ENCODE measurements at places on chromosomes 6 and 20.

- DNase-seq: no peak
These were observed 71.0 kb downstream of the PLAGL1 start for GRCh38 chr6:143936778-143937667.

DNA sequence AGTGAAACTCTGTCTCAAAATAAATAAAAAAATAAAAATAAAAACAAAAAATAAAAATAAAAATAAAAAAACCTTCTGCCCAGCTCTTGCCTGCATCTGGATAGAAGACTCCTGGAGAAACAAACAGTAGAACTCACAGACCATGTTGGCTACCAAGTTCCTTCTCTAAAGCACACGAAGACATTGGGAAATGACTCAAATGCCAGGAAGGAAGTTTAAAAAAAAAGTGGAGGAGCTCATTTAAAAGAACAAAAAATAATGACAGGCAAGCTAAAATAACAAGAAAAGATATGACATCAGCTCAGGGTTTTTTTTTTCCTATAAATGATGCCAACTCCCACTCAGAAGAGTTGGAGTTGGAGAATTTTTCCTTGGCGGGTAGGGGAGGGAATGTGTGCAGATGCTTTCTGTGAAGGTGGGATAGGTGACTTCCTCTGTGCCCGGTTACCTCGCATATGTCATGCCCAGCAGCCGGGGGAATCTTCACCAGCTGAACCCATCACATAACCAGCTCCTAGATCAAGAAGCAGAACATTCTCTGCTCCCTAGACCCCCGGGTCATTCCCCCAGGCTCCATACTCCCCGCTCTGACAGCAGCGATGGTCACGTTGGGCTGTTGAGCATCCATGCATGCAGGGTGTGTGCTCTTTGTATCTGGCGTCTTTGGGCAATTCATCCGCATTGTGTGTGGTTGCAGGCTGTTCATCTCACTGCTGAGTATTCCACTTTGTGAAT is 17.3 kb upstream of the CD93 start:
- DNase-seq: peak; percentile 6

DNA sequence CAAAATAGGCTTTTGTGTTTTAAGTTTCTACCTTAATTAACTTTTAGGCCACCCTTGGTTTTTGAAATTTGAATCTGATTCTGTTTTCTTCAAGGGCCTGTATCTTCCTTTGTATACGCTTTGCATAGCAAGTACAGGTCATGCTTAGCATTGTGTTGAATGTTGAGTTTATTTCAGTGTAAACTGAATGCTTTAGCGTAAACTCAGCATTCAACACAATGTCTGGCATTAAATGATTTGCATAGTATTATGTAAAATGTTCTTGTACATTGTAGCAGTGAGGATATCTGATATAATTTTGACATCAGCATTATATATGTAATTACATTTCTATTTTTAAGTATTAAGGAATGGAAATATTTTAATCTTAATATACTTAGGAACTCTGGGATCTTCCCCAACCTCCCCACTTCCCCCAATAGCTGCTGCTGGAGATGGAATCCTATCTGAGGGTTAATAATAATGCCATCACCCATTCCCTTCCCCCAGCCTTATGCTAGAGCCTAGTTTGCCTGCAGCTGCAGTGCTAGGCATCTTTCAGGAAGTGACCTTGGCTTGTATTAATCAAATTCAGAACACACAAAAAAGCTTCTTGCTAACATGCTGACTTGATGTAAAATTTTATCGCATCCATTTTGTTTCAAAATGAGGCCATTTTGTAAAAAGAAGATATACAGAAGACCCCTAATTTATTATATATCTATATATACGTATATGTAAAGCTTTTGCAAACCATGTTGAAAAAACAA is 73.1 kb downstream of the NCOA3 start:
- DNase-seq: no peak

DNA sequence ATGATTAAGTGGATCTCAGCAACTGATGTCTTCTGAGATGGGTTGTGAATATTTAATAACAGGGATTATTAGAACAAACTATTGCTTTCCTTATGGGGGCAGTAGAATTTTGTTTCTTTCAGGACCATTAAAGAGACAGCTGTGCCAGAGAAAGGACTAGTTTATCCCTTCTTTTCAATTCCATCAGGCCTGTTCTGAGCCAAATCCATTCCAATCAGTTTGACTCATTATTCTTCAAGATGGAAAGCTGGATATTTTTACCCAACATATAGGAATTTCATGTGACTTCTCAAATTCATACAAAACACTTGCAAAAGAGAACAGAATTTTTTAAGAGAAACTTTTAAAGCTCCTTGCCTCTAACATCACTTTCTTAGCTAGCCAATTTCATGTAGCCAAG is 722.0 kb upstream of the FLRT3 start:
- DNase-seq: no peak

DNA sequence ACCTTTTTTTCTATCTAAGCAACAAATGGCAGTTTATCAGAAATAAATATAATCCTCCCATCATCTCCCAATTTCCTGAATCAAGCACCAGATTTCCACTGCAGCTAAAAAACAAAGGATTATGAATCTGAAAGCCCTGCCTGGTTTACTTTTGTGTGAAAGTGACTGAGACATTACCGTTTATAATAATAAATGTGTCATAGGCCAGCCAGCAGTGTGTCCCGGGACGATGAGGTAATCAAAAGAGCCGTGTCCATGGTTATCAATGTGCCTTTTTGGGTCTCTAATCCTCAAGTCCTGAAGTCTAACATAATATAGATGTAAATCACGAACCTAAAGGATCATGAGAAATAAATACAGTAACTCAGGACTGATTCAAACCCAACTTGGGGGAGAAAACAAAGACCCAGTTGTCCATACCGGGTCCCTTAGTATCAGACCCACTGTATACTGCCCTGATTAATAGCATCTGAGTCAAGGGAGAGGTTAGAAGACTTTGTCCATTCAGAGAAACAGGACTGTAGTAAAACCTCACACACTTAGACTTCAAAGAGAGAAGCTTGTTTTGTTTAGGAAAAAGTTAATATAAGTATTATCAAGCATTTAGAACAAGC is 149.1 kb downstream of the SASH1 start:
- DNase-seq: no peak

DNA sequence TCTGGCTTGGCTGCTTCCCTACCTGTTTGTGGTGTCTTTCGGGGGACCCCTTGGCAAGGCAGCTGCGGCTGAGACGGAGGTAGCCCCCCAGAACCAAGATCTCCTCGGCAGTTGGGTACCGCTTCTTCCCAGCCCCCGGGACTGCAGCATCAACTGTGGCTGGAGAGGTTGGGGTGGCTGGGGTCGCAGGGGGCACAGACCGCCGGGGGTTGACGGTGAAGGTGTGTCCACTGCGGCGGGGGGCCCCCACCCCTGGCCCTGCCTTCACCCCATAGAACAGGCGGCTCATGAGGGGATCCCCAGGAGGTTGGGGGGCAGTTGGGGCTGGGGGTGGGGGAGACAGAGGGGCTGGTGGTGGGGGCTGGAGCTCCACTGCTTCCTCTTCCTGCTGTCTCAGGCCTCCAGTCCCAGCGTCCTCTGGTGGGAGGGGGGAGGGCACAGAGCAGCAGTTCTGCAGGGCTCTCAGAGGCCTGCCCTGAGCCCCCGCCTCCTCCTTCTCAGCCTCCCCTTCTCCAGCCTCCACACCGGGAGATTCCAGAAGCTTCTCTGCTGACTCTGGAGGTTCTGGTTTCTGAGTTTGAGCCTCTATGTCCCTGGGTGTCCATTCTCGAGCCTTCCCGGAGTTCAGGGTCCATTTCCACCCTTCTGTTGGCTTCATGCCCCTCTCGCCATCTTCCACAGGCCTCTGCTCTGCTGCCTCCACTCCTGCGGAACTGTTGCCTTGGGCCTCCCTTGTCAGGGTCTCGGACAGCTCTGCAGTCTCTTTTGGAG is 1.9 kb downstream of the PPP1R18 start:
- no peak for DNase-seq

DNA sequence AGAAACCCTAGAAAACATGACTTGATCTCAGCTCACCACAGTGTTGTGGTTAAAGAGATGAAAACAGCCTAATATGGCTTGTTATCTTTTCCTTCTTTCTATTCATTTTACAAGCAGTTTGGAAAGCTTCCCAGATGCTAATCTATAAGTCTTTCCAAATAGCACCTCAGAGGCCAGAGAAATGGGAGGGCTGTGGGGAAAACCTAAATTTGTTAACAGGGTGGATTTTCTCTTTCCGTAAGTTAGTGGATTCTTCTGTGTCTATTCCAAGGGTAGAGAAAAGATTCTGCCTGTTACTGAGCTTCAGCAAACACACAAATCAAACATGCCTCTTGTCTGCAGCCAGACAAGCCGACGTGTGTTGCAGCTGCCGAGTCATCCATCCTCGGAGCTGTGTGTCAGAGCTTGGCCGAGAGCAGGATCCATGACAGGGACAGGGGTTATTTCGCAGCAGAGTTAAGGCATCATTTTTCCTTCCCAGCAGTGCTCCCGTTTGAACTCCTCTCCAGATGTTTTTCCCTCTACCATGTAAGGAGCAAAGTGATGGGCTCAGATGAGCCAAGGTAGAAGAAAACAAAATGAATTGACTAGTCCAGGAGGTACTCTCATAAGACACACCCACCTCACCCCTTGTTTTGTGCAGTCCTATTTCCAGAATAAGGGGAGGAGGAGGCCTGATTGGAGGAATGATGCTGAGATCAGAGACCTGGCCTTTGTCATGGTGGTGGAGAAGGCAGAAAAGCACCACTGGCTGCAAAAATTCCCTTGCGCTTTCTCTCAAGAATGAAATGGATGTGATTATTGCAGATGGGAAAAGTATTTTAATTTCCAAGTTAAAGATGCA is 560.0 kb downstream of the C6orf118 start:
- no peak for DNase-seq

GRCh38 chr20:64220420-64220819 is 35.1 kb upstream of the PCMTD2 start:
- no peak for DNase-seq

- no peak for DNase-seq
These were observed 193.1 kb upstream of the SIM1 start for GRCh38 chr6:100657678-100658330.

DNA sequence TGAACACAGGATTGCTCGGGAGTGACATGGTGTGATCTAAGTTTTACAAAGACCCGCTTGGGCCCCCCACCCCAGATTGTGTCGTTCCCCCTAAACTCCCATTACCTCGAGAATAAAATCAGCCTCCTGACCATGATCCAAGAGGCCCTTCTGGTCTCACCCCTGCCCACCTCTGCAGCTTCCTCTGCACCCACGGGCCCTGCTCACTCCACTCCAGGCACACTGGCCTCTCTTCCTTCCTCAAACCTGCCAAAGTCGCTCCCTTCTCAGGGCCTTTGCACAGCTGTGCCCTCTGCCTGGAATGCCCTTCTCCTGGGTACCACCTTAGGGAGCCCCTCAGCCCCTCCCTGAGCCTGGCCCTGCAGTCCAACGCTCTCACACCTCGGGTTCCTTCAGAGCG is 17.9 kb downstream of the TGM2 start:
- no peak for DNase-seq

DNA sequence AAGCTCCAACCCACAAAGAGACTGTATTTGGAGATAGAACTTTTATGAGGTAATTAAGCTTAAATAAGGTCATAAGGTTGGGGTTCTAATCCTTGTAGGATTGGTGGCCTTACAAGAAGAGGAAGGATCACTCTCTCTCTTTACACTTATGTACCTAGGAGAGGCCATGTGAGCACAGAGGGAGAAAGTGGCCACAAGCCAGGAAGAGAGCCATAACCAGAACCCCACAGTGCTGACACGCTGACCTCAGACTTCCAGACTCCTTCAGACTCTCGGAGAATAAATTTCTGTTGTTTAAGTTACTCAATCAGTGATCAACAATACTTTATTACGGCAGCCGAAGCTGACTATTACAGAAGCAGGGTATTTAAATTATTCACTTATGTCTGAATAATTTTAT is 430.5 kb upstream of the EPHA7 start:
- no peak for DNase-seq

- DNase-seq: no peak
These were observed 7.1 kb upstream of the AFDN start for GRCh38 chr6:167819576-167819975.

- DNase-seq: peak; percentile 93
These were observed 194.5 kb upstream of the CDYL start for GRCh38 chr6:4581468-4582385.

- DNase-seq: no peak
These were observed 29.3 kb upstream of the B4GALT5 start for GRCh38 chr20:49742948-49743347.

DNA sequence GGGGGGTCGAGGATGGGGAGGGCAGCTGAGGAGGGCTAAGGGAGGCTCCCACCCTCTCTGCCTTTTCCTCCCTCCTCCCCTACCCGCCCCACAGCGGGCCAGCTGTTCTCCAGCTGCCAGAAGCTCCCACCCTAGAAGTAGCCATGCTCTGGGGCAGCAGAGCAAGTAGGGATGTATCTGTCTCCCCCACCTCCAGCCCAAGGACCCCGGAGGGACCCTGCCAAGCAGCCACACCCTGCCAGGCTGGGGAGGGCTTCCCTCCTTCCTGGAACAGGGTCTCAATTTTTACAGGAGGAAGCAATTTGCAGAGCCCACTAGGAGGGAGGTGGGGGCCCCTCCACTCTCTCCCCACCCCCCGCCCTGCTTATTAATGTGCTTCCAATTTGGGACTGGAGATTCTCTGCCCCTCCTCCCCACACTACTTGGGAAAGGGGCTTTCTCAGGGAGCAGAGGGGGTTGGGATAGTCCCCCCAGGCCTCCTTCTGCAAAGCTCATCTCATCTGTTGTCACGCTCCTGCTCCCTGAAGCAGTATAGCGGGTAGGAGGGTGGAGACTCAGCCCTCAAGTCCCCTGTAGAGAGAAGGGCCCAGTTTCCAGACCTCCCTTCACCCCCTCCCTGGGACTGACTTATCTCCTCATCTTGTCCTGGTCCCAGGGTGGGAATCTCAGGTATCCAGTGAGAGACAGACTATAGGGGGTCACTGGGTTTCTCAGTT is 4.5 kb downstream of the TEAD3 start:
- DNase-seq: no peak

GRCh38 chr6:28488916-28489365 is 26.7 kb downstream of the GPX6 start:
- DNase-seq: peak; percentile 74

- no peak for DNase-seq
These were observed 60.6 kb downstream of the FOXA2 start for GRCh38 chr20:22523499-22524392.

DNA sequence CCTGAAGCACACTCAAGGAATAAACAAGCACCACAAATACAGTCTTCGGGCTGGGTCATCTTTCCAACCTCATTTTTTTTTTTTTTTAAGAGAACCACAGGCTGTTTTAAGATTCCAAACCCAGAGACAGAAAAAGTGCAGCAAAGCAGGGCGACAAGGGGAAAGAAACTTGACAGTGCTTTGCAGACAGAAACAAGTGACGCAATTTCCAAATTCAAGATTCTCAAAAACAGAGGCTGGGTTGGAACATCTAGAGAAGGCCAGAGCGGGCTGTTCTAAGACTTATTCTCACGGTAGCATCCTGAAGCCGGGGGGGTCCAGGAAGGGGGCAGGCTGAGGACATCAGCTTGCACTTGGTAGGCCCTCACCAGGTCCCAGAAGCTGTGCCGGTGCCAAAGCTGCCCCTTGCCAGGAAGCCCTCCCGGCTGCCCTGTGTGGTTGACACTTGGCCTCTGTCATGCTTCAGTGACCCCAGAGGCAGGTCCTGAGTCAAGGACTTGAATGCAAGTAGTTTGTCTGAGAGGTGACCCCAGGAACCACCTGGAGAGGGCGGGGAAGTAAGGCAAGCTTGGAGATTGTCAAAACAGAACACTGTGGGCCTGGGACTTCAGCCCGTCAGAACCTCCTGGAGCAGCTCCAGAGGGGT is 50.5 kb downstream of the BMP7 start:
- DNase-seq: no peak

- no peak for DNase-seq
These were observed 23.7 kb upstream of the FUCA2 start for GRCh38 chr6:143535189-143535614.

- peak; percentile 86 for DNase-seq
These were observed 114.5 kb downstream of the RNF144B start for GRCh38 chr6:18501663-18502013.

- DNase-seq: peak; percentile 95
These were observed 423.7 kb upstream of the MARCKS start for GRCh38 chr6:113433335-113433991.

Data from fibroblast of gingiva (primary cell).